ENCODE measurements at places on chromosomes 16 and 17.
A peak's percentile ranks its signal among the peaks of the same experiment; 100 is the strongest.

GRCh38 chr17:30472238-30472890, 4.8 kb upstream of the GOSR1 start:
- DNase-seq, result no peak
- H3K27ac ChIP-seq, result no peak overlapping the region
- no peaks in the 10 kb centered on the region for H3K36me3 ChIP-seq
- no peaks in the 10 kb centered on the region for H3K27me3 ChIP-seq

DNA sequence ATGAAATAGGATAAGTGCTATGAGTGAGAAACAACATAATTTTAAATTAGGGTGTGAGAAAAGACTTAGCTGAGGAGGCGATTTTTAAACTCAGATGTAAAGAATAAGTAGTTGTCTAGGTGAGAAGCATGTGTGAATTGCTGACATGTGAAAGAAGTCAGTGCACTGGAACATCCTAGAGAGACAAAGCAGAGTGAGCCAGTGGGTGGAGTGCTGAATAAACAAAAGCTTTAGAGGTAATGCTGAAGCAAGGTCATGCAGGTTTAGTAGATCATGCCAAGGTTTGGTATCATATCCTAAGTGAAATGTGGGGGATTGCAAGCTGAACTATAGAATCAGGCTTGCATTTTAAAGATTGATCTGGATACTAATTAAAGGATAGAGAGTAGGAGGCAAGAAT, 89.4 kb downstream of the KIF2B start:
- H3K4me3 ChIP-seq, result no peak overlapping the region
- no peaks in the 10 kb centered on the region for H3K4me1 ChIP-seq
- no peak overlapping the region for H3K27ac ChIP-seq
- H3K36me3 ChIP-seq, result no peaks in the 10 kb centered on the region
- H3K27me3 ChIP-seq, result no peaks in the 10 kb centered on the region

DNA sequence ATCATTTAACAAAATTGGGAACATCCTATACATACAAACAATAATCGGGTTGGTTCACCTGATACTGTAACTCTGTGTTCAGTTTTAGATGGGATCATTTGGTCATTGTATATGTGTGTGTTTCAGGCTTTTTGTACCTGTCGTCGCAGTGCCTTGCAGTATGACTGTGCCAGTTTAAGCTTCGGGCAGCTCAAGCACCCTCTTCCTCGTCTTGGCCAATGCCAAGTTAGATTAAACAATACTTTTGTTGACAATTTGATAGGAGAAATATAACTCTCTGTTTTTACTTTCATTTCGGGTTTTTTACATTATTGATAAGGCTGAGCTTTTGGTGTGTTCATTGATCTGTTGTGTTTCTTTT, 37.0 kb upstream of the ARHGAP17 start:
- peaks cover 40% of the 10 kb centered on the region for H3K4me1 ChIP-seq
- no peaks in the 10 kb centered on the region for H3K27me3 ChIP-seq
- H3K4me3 ChIP-seq, result peak overlapping the region; percentile 23

DNA sequence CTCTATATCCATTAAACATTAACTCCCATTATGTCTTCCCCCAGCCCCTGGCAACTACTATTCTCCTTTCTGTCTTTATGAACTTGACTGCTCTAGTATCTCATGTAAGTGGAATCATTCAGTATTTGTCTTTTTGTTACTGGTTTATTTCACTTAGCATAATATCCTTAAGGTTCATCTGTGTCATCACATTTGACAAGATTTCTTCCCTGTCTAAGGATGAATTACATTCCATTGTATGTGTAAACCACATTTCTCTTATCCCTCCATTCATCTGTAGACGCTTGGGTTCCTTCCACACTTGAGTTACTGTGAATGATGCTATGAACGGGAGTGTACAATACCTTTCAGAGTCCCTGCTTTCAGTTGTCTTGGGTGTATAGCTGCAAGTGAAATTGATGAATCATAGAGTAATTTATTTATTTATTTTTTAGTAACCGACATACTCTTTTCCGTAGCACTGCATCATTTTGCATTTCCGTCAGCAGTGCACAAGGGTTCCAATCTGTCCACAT, 399.7 kb upstream of the RBFOX1 start:
- no peak for DNase-seq
- H3K27ac ChIP-seq, result no peak overlapping the region
- H3K4me1 ChIP-seq, result no peaks in the 10 kb centered on the region
- H3K36me3 ChIP-seq, result no peaks in the 10 kb centered on the region
- H3K27me3 ChIP-seq, result no peaks in the 10 kb centered on the region

DNA sequence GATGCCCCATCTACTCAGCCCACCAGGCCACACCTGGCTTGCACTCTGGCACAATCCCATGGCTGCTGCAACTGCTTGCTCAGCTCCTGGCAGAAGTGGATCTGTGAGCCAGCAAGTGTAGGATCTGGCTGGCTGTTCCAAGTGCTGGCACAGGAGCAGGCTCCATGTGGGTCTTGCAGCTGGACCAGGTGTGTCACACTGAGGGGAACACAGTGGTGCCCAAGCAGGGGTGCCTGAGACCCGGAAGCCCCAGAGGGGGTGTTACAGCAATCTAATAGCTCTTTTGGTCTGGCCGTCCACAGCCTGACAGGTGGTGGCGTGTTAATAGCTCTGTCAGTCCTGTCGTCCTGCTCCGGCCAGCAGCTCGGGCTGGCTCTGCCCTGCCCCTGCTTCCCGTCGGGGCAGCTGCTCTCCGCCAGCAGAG, 19.6 kb upstream of the GOT2 start:
- H3K27ac ChIP-seq, result no peak overlapping the region
- no peak overlapping the region for H3K4me3 ChIP-seq
- H3K36me3 ChIP-seq, result no peaks in the 10 kb centered on the region
- no peak for DNase-seq

DNA sequence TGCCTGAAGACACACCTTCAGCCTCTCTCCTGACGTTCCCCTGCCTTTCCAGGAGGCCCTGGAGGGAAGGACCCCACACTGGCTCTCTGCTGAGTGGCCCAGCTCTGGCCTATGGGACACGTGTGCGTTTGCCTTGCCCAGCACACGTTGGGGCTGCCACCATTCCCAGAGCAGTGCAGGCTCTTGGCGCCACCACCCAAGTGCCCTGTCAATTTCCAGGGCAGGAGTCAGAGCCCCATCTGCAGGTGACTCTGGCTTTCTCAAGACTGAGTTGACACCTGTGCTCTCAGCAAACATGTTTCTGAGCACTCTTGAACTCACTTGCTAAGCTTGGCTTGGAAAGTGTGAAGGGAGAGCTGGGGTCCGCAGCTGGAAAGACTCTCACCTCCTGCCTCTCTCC, 4.7 kb upstream of the IRF8 start:
- H3K27me3 ChIP-seq, result peaks cover 11% of the 10 kb centered on the region
- no peak for DNase-seq
- H3K36me3 ChIP-seq, result no peaks in the 10 kb centered on the region
- no peak overlapping the region for H3K27ac ChIP-seq

DNA sequence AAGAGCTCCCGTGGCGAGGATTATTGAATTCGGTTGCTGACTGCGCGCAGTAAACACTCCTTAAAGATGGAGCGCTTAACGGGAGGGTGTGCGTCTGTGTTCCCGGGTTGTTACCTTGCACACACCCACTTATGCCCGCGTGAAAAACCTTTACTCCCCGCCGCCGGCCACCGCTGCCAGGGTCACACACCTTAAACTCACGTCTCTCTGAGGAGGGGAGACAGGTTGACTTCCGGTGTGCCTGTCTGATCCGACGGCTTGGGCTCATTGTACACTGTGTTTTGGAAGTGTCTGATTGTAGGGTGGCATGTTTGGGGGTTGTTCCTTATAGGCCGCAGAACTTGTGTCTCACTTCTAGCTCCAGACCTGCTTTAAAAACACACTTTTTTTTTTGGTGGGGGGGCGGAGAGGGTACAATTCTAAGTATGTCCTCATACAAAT, 66.8 kb downstream of the KPNA2 start:
- peaks cover 7% of the 10 kb centered on the region for H3K4me1 ChIP-seq
- H3K27me3 ChIP-seq, result no peaks in the 10 kb centered on the region
- peak overlapping the region; percentile 64 for H3K4me3 ChIP-seq
- no peaks in the 10 kb centered on the region for H3K36me3 ChIP-seq

DNA sequence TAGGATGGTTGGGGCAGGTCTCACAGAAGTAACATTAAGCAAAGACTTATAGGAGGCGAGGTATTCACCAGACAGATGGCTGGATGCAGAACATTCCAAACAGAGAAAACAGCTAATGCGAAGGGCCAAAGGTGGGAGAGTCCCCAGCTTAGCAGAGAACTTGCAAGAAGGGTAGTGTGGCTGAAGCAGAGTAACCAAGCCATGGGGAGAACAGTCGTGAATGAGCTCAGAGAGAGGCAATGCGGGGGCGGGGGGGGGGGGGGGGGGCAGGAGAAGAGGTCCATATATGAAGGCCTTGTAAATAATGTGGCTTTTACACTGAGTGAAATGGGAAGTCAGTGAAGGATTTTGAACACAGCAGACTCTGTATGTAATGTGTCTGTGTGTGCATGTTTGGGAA, 81.3 kb downstream of the SMG6 start:
- no peak overlapping the region for H3K27ac ChIP-seq
- no peaks in the 10 kb centered on the region for H3K4me1 ChIP-seq
- no peaks in the 10 kb centered on the region for H3K36me3 ChIP-seq
- DNase-seq, result no peak
- H3K27me3 ChIP-seq, result no peaks in the 10 kb centered on the region

DNA sequence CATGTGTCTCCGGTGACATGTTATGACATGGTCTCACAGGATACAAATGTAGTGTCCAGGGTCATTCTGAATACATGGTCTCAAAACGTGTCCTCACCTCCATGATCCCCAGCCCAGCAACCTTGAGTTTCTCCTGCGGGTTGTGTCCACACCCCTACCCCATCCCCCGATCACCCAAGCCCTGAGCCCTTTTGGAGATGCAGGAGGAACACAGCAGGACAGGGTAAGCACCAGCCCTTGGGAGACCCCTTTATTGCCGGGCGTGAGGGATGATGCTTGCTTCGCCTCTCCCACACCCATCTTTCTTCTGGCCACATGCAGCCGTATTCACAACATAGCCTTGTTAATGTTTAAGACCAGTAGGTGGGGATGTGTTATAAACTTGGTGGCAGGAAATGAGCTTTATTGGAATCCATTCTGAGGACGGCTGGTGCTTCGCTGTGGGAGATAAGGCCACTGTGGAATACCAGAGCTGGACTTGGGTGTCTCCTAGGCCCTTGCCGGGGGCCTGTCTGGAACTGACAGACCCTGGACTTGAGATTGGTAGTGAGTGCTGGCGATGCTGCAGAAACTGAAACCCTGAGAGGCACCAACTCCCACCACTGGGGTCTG, 5.5 kb downstream of the TMEM132E start:
- peaks cover 10% of the 10 kb centered on the region for H3K4me1 ChIP-seq
- no peak for DNase-seq
- no peak overlapping the region for H3K4me3 ChIP-seq
- H3K27ac ChIP-seq, result no peak overlapping the region
- peaks cover 25% of the 10 kb centered on the region for H3K27me3 ChIP-seq

- no peaks in the 10 kb centered on the region for H3K4me1 ChIP-seq
- DNase-seq, result no peak
- no peak overlapping the region for H3K4me3 ChIP-seq
- H3K27me3 ChIP-seq, result no peaks in the 10 kb centered on the region
- H3K36me3 ChIP-seq, result no peaks in the 10 kb centered on the region
- H3K27ac ChIP-seq, result no peak overlapping the region
These were observed 89.5 kb downstream of the MRC2 start for GRCh38 chr17:62716834-62717588.

- H3K36me3 ChIP-seq, result no peaks in the 10 kb centered on the region
- H3K27me3 ChIP-seq, result no peaks in the 10 kb centered on the region
These were observed 32.0 kb downstream of the SBK1 start for GRCh38 chr16:28324235-28324886.

DNA sequence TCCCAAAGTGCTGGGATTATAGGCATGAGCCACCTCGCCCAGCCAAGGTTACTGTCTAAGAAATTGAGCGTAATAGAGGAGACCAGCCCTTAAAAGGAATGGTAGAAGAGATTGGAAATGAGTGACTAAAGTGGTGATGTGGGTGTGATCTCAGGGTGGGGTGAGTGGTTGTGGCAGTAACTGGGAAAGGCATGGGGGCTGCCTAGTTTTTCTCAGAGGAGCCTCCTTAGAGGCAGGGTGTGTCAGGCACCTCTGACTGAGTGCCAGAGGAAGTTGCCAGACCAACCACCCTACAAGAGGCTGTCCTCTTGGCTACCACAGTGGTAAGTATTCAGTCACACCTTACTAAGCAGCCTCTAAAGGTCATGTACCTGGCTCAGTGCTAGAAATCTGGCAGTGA, 8.9 kb downstream of the DUS2 start:
- H3K4me3 ChIP-seq, result no peak overlapping the region
- H3K36me3 ChIP-seq, result no peaks in the 10 kb centered on the region
- H3K27me3 ChIP-seq, result no peaks in the 10 kb centered on the region
- H3K4me1 ChIP-seq, result no peaks in the 10 kb centered on the region
- DNase-seq, result no peak

- H3K27me3 ChIP-seq, result no peaks in the 10 kb centered on the region
- peaks cover 19% of the 10 kb centered on the region for H3K4me1 ChIP-seq
- H3K4me3 ChIP-seq, result no peak overlapping the region
- H3K36me3 ChIP-seq, result peaks cover 5% of the 10 kb centered on the region
- no peak for DNase-seq
These were observed 4.4 kb downstream of the MAP3K3 start for GRCh38 chr17:63626551-63627180.

DNA sequence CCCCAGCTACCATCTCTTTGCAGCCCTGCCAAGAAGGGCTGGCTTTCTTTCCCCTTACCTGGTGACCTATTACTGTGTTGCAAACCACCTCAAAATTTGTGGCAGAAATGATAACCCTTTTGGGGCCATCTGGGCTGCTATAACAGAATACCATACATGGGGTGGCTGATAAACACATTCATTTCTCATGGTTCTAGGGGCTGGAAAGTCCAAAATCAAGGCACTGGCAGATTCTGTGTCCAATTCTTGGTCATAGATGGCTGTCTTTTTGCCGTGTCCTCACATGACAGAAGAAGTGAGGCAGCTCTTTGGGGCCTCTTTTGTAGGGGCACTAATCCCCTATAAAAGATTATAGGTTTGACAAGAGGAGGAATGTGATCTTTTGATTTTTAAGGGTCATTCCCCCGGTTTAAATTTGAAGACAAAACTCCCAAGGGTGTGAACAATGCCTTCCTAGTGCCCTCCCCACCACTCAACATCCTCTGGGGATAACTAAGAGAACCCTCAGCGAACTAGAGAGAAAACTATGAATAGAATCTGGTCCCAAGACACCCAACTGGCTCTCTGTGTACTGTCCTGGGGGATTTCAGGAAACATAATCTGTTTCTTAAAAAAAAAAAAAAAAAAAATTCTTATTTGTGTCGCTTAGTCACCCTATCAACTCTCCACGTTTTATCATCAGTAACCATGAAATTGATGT, 1.7 kb upstream of the METTL22 start:
- H3K27me3 ChIP-seq, result peaks cover 2% of the 10 kb centered on the region
- no peaks in the 10 kb centered on the region for H3K4me1 ChIP-seq
- DNase-seq, result no peak
- no peak overlapping the region for H3K4me3 ChIP-seq
- H3K27ac ChIP-seq, result no peak overlapping the region
- H3K36me3 ChIP-seq, result no peaks in the 10 kb centered on the region

DNA sequence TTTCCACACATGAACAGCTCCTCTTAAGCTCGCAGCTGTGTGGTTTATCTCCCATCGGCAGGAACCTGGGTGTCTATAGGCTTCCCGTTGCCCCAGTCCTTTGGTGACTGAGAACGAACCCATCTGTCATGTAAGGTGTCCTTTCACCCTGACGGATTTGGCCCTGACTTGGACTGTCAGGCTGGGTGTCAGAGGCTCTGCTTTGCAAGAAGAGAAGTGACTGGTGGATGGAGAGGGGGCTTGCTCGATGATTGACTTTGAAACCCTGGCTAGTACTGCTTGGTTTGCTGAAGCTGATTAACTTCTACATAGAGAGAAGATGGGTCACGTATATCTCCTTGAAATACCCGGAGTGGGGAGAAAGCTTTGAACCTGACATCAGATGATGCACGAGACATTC, 42.9 kb downstream of the COX4I1 start:
- H3K4me3 ChIP-seq, result no peak overlapping the region
- H3K36me3 ChIP-seq, result no peaks in the 10 kb centered on the region
- H3K27ac ChIP-seq, result no peak overlapping the region
- no peaks in the 10 kb centered on the region for H3K4me1 ChIP-seq
- H3K27me3 ChIP-seq, result no peaks in the 10 kb centered on the region

Measured in Panc1 (cell line).